CD8-positive, alpha-beta memory T cell (primary cell): ENCODE measurements at places on chromosomes 5 and 9. TPM values are rescaled to one million over a fixed set of nuclear protein-coding genes. Genes with fewer than 3 reads are reported as not detected.

The NRARP gene
- 1.9 TPM for total RNA-seq

The BAAT gene
- total RNA-seq = not detected

The ARSB gene
- total RNA-seq = 19.6 TPM

The PRR7 gene
- total RNA-seq = 14.7 TPM

The ENTPD2 gene
- total RNA-seq = not detected

The PCDHB14 gene
- 0.09 TPM for total RNA-seq

The SLC36A3 gene
- not detected for total RNA-seq

The IFNA2 gene
- total RNA-seq = not detected

The MSX2 gene
- total RNA-seq = not detected

The CAMK2A gene
- total RNA-seq = not detected

- DNase-seq = no peak
These were observed 72.3 kb downstream of the ANGPTL2 start for GRCh38 chr9:127050152-127050551.

- DNase-seq = no peak
These were observed 7.7 kb downstream of the PFN3 start for GRCh38 chr5:177392765-177393164.

GRCh38 chr5:66356011-66356565 is 212.0 kb downstream of the SREK1 start:
- DNase-seq = no peak

DNA sequence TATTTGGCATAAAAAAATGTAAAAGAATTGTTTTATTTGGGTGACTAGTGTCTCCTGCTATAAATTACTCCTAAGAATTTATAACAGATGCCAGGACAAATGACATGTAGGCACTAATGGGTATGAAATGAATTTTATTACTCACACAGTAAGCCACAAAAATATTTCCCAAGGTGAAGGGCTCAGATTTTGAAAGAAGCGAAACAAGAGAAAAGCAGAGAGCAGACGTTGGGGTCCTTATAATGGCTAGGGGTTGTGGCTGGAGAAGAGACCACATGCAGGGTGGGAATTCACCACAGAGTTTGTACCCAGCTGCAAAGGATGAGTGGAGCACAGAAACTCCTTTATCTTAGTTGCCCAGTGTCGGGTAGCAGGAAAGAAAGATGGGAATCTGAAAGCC is 45.0 kb upstream of the PRR16 start:
- DNase-seq = no peak

GRCh38 chr5:1445313-1445688 is at the start of gene SLC6A3:
TSS of gene SLC6A3 (minus strand) at chr5:1445440. CDS start at chr5:1443197, 2,243 bp downstream.
- DNase-seq = no peak

DNA sequence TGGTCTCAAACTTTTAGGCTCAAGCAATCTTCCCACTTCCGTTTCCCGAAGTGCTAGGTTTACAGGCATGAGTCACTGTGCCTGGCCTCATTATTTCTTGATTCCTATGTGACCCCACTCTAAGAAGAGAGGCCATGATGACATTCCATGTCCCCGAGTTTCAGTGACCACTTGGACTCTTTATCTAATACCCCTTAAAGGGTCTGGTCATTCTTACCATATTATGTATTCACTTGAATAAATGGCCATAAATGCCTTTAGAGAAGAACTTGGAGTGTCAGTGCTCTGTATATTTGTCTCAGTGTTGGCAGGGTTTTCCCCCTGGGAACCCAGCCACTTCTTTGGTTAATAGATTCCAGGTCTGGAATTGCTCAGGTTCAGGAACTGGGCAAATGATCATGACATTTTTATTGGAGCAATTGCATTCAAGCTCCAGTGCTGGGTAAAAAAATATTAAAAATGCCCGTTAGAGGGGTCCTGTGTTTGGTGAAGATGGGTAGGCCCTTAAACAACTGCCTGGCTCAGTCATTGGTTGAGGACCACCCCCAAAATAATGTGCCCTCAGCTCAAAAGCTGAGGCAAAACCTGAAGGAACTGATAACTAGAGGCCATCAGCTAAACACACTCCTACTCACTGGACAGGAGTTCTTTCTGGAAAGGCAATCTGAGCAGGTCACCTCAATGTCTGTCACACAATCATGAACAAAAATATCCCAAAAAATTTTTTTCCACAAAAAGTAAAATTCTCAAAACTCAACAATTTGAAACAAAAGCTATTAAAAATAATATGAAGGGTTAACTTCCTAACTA is 186.6 kb upstream of the ZNF608 start:
- no peak for DNase-seq

- DNase-seq = no peak
These were observed 257.7 kb downstream of the MCTP1 start for GRCh38 chr5:95027151-95027721.

DNA sequence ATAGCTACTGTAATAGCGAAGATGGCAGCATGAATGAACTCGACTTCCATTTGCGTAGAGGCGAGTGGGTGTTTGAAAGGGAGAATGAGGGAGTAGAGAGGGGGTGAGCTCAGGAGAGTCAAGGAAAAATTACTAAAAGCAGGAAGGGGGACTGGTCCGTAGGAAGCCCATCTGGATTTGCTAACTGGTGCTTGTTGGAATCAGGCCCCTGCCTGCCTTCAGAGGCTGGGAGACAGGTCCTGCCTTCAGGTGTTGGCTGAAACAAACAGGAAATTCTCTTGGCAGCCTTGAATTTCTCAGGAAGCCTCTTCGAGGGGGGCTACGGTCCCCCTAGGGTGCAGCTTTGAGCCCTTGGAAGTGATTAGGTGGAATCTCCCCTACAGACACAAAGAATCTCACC is 121.7 kb downstream of the OLFM1 start:
- DNase-seq = no peak

DNA sequence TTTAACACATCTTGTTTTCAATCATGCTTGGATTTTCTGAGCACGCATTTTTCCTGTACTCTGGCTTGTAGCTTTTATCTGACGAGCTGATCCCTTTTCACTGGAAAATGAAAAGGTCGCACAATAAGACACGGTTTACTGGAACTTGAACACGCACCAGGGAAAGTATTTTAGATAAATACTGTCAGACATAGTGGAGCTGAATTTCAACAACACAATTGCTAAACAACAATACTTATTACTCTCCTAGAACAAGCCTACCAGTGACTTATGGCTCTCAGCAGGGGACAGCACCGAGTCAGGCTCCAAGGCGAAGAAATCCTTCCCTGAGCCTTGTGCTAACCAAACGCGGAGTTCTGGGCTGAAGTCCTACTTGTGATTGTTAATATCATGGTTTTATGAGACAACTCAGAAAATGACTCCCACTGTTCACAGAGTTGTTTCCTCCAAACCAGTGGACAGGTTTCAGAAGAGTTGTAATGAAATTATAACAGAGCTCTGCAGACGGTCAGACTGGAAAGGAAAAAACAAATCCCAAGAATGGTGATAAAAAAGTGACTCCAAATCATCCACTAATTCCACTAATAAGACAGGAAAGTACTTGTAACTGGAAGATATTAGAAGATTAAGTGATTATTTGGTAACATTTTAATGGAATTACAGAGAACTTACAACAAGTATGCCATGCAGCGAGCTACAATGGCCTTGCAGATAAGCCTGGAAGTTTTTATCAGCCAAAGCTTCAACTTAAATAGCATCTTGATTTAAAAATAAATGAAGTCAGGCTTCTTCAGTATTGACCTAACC is 359.6 kb downstream of the EBF1 start:
- DNase-seq = no peak

GRCh38 chr5:173165177-173166016 is 21.1 kb downstream of the BNIP1 start:
- no peak for DNase-seq

DNA sequence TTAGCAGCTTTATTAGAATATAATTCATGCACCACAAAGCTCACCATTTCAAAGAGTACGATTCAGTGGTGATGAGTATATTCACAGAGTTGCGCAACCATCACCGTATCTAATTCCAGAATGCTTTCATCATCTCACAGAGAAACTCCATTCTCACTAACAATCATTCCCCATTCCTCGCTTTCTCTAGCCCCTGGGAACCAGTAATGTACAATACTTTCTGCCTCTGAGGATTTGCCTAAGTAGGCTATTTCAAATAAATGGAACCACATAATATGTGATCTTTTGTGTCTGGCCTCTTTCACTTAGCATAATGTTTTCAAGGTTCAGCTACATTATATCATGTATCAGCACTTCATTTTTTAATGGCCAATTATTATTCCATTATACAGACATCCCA is 145.1 kb upstream of the ADAMTS16 start:
- DNase-seq = no peak

DNA sequence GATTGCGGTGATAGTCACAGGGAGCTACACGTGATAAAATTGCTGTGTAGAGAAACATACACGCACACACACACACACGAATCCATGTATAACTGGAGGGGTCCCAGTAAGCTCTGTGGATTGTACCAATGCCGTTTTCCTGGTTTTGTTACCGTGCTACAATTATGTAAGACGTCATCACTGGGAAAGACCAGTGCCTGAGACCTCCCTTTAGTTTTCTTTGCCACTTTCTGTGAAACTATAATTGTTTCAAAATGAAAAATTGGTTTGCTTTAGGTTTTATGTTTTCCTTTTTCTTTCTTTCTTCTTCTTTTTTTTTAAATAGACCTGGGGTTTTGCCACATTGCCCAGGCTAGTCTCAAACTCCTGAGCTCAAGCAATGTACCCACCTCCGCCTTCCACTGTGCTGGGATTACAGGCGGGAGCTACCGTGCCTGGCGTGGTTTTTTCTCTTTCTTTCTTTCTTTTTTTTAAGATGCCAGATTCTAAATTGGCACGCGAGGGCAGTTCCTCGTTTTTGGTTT is 21.3 kb downstream of the OR2V2 start:
- DNase-seq = no peak

DNA sequence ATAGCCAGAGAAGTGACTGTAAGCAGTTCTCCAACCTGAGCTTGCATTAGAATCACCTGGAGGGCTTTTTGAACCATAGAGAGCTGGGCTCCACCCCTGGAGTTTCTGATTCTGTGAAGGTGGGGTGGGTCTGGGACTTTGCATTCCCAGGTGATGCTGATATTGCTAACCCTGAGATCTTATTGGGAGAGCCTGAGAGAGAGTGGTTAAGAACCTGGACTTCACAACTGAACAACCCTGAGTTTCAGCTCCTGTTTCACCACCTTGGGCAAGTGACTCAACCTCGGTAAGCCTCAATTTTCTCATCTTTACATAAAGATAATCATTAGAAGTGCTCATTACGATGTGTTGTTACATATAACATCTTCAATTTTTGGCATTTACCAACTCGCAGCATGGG is 498.6 kb downstream of the EBF1 start:
- DNase-seq = no peak

DNA sequence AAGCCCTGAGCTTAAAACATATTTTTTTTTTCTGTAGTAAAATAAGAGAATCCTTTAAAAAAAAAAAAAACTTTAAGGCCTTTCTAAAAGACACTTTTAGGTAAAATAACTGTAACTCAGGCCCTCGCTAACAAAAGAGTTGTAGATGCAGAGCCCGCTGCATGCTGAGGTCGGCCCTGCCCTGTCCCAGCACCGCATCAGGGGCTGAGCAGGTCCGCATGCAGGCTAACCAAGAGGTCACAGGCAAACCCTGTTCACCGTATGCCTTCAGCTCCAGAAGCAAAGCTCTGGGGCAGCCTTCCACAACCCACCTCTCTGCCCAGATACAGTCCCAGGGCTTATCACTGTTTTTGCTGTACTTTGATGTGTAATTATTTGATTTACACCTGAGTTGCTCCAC is 216.1 kb downstream of the GNA14 start:
- no peak for DNase-seq
